ENCODE measurements at places on chromosomes 4 and X.

GRCh38 chr4:180960743-180961401 is 1282.3 kb upstream of the TENM3 start:
- DNase-seq, result no peak

GRCh38 chr4:89745708-89746107 is 91.3 kb downstream of the SNCA start:
- no peak for DNase-seq

GRCh38 chrX:47560179-47560933 is 649 bp upstream of the ARAF start:
- no peak for DNase-seq

- no peak for DNase-seq
These were observed 23.4 kb upstream of the PAQR3 start for GRCh38 chr4:78962597-78963115.

- DNase-seq, result no peak
These were observed 13.0 kb upstream of the PDCL2 start for GRCh38 chr4:55604996-55605395.

GRCh38 chr4:24471486-24472160 is 112.7 kb downstream of the DHX15 start:
- no peak for DNase-seq

- no peak for DNase-seq
These were observed 125.4 kb downstream of the RASL11B start for GRCh38 chr4:52987392-52988056.

GRCh38 chr4:185903205-185903604 is 91.2 kb upstream of the SORBS2 start:
- DNase-seq, result no peak

GRCh38 chr4:155679343-155679742 is 12.7 kb downstream of the GUCY1A1 start:
- no peak for DNase-seq

DNA sequence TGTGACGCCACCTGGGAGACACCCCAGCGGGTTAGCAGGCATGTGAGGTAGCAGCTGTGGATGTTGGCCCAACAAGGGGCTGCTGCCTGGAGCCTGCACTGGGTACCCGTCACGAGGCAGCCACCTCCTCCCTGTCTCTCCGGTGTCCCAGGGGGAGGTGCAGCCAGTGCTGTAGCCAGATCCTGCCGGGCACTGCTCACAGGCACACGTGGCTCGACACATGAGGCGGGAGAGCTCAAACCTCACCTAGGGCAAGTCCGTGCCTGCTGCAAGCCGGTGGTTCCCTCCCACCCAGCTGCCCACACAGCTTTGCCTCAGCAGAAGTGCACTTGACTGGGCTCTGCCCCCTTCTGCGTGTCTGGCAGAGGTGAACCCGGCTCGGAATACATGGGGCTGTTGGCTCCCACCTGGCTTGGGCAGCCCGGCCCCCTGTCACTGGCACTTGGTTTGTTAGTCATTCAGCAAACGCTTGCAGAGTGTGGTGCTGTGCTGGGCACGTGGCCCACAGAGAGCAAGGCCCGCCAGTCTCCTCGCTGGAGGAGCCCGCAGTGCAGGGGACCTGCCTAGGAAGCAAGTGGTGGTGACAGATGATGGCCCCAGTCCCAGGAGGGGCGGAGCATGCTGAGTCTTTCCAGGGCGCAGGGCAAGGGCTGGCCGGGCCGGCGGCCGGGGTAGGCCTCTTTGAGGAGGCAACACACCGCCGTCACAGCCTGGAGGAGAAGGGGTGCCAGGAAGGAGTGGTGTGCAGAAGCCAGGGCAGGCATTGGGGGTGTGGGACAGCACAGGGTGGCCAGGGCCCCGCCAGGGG is 10.1 kb upstream of the SH3TC1 start:
- DNase-seq, result no peak

DNA sequence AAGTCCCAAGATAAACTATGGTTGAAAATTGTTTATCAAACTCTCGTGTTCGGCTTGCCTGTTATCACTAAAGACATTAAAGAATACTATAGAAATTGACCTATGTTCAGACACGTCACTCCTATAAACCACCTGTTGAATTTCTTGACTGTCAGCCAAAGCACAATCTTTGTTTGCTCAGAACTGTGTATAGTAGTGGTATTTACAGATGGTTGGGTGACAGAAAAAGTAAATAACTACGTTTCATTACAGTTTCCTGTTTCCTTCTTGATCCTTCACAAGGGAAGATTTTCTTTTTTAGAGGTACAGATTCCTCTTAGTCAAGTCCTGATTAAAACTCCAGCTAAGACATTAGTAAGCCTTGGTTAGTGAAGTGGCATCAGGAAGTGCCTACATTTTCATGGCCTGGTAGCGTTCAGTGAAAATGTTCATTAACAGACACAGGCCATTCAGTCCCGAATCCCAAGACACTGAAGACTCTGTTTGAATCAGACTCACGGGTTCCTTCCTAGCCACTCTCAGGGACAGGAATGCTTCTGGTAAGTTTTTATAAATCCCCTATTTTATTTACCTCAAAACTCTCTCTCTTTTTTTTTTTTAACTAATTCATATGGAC is at the start of gene SMIM31:
SMIM31 (plus strand) TSS at position 259 of the 616 bp plus-strand sequence. CDS start 16,313 bp downstream, outside the sequence.
- no peak for DNase-seq

DNA sequence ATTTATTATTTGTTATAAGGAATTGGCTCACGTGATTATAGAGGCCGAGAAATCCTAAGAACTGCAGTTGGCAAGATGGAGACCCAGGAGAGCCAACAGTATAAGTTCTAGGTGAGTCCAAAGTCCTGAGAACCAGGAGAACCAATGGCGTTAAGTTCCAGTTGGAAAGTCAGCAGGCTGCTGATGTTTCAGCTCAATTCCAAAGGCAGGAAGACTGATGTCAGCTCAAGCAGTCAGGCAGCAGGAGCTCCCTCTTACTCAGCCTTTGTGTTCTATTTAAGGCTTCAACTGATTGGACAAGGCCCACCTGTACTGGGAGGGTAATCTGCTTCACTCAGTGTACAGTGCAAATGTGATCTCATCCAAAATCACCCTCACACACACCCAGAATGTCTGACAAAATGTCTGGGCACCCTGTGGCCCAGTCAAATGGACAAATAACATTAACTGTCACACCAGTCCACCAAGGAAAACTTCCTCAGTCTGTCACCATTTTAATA is 30.8 kb upstream of the TBL1X start:
- no peak for DNase-seq

DNA sequence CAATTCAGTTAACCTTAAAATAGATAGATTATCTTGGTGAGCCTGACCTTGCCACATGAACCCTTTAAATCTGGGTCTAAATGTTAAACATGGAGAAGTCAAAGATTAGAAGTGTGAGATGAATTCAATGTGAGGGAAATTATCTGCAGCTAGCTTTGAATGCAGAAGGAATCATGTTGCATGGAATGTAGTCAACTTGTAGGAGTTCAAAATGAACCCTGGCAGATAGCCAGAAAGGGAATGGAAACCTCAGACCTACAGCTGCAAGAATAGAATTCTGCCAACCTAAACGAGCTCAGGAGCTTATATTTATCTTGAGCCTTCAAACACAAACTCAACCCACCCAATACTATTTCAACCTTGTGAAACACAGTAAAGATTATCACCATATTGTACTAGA is 632.5 kb downstream of the KCTD8 start:
- DNase-seq, result no peak

DNA sequence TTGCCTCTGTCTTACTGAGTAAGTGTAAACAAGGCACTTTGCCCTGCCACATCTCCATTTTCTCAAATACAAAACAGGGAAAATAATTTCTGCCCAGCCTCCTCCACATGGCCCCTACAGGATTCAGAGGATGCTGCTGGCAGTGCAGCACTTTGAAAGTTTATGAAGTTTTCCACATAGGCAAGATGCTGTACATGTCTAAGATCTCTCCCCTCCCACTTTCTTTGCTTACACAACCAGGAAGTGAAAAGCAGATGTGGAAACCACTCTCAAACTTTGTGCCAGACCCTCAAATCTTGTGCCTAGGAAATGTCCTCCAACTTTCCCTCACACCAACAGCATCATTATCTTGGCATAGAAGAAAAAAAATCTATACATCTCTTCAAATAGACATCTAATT is 257.0 kb upstream of the LDB2 start:
- no peak for DNase-seq

DNA sequence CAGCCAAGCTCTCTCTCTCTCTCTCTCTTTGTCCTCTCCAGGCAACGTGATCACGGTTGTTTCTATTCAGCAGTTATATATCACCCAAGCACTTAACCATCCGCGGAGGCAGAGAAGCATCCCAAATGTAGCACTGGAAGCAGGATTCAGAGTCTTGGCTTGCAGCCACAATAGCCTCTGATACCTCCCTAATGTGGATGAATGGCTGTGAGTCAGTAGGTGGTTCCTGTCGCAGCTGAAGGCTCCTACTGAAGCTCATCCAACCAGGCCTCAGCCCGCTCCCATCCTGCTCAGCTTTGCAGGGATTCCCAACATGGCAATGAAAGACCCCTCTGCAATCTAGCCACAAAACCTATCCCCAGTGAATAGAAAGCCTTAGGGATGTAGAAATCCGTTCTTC is 5.1 kb downstream of the HS6ST2 start:
- no peak for DNase-seq

DNA sequence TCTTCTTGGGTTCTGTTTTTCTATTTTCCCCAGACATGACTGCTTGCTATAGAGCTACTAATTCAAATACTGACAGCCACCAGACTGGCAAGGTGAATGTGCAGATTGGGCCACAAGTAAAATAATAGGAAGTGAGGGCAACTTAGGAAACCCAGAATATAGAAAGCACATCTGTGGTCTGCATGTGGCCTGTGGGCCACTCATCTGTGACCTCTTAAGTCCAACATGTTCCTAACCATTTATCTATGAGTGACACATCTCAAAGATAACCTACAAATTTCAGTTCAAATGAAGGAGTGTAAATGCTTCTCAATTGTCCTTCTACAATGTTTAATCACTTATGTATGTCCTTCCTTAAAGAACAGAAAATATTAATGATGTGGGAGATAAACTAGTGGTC is 128.9 kb downstream of the REELD1 start:
- DNase-seq, result no peak

DNA sequence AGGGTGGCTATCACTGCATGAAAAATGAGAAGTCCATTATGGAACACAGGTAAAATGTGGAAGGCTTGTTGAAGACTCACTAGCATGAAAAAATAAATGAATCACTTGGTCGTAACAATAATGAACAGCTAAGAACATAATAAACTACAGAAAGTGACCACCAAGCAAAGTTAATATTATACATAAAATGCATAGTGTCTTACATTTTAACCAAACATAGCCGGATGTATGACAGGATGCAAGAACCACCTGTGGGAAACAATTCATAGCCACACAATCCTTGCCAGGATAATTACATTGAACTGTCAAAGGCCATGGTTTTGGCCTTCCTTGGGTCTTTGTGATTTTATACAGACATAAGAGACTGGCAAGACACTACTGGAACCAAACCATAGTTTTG is 81.9 kb upstream of the ATXN3L start:
- no peak for DNase-seq

DNA sequence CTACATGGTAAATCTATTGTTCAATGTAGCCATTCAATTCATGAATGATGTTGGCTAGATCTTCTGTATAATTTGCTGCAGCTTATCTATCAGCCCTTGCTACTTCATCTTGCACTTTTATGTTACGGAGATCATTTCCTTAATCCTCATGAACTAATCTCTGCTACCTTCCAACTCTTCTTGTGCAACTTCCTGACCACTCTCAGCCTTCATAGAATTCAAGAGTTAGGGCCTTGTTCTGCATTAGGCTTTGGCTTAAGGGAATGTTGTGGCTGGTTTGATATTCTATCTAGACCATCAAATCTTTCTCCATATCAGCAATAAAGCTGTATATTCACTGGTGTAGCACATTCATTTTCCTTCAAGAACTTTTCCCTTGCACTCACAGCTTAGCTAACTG is 36.7 kb upstream of the MAP9 start:
- no peak for DNase-seq

- no peak for DNase-seq
These were observed 51.5 kb downstream of the NPNT start for GRCh38 chr4:105946771-105947170.

DNA sequence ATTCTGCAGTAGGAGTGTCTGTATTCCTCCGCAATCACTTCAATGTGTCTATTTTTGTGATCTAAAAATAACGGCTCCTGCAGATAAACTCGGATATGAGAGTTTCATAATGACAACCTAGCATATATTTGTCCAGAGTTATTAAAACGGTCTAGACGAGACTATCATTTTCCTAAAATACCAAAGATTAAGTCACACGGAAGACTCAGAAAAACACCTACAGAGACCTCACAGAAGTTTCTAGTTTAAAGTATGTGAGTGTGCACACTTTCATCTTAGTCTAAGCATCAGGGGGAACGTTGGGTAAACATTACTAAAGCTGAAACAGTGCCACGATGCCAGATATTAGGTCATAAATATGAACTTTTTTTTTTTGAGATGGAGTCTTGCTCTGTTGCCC is 156.9 kb downstream of the AFAP1 start:
- DNase-seq, result no peak

DNA sequence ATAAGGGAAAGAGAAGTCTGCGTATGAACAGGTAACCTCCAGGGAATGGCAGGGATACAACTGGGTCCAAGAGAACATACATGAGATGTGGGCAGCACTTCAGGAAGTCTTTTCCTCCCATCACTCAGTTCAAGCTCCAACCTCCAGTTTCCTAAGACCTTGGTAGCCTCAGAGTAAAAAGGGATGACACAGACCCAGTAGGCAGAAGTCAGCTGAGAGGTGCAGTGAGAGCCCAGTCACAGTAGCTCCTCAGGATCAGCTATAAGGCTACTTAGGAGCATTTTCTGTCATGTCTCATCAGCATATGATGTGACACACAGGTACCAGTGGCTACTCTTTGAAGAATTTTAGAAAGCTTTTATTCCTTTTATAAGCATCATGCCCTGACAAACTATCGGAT is 12.5 kb upstream of the STS start:
- DNase-seq, result no peak

All from NK-92 treated with Interleukin-12 subunit alpha and Interleukin-12 subunit beta, amount 100 ng/mL, for 24 hours (cell line).